Activated CD4-positive, alpha-beta memory T cell treated with anti-CD3 and anti-CD28 coated beads for 36 hours (primary cell): ENCODE measurements at places on chromosomes 5 and 9.

DNA sequence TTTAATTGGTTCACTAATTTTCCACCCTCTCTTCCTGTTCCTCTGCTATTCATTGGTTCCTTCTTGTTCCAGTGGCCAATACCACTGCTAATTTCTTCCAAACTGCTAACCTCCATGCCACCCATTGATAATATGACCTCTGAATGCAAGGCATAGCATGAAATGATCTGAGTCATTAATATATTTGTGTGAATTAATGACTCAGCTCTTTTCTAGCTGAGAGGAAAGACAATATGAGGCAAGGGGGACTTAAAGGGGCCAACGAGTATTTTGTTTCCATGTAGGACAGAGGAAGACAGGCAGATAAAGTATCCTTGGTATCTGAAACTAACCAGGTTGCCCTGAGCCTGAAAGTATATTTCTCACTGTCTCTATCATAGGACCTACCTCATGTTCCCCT is 154.3 kb upstream of the BRINP1 start:
- no peak for DNase-seq

- no peak for DNase-seq
Observed at GRCh38 chr9:37968228-37968701, 64.3 kb upstream of the SLC25A51 start.

GRCh38 chr5:119275146-119275545 is 80.7 kb upstream of the TNFAIP8 start:
- DNase-seq, result no peak

- DNase-seq, result no peak
Observed at GRCh38 chr5:97193355-97193688, 10.3 kb upstream of the RIOK2 start.

GRCh38 chr5:172624996-172625964 is 15.8 kb upstream of the NEURL1B start:
- DNase-seq, result no peak

DNA sequence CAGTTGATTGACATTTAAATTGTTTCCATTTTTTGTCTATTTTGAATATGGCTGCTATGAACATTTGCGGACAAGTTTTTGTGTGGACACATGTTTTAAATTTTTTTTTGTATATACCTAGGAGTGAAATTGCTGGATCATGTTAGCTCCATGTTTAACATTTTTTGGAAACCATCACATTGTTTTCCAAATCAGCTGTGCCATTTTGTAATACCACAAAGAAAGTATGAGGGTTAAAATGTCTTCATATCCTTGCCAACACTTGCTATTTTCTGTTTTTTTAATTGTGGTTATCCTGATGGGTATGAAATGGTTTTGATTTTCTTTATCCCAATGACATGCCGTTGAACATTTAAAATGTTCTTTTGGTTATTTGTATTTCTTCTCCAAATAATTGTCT is 52.1 kb downstream of the CARTPT start:
- DNase-seq, result no peak

DNA sequence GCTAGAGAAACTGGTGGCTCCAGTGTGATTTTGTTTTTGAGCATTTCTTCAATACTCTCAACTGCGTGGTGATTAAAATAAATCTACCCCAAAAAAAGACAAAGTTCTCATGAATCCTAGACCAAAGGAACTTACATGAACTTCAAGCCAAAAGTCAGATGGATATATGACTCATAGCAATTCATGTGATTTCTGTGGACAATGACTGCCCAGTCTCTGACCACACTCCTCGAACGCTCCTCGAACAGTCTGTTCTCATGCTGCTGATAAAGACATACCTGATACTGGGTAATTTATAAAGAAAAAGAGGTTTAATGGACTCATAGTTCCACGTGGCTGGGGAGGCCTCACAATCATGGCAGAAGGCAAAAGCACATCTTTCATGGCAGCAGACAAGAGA is 46.4 kb upstream of the CEP78 start:
- no peak for DNase-seq

DNA sequence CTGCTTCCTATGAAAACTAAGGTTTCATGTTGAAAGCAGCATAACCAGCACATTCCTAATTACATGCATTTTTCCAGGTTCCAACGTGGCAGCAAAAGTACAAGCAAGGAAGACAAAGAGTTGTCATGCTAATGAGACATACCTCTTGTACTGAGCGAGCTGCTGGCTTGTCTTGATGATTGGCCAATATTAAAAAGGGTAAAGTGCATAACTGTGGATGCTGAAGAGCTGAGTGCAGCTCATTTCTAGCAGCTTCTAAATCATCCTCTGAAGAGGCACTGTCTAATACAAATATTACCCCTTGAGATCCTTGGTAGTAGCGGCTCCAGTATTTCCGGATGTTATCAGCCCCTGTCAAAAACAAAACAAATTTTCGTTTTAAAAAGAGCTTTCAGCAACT is 197.3 kb downstream of the ARL15 start:
- DNase-seq, result no peak

DNA sequence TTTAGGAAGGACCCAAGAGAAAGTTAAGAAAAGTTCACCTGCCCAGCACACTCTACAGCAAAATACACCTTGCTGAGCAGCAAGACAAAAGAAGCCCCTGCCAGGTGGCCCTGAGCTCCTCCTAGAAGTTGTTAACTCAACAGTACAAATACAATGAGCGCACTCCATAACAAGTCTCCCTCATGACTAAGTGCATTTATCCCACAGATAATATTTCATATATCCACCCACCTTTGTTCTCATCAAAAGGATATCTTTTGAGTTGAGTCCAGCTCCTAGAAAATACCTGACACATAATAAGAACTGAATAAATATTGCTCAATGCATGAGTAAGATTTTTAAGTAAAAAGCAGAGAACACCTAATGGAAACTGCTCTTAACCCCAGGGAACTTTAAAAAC is 73.3 kb downstream of the ABCA1 start:
- no peak for DNase-seq

GRCh38 chr5:114243281-114243971 is 118.4 kb upstream of the KCNN2 start:
- no peak for DNase-seq
